ENCODE measurements at places on chromosomes 1 and 21. TPM values are rescaled to one million over a fixed set of nuclear protein-coding genes. Genes with fewer than 3 reads are reported as not detected.
A peak's percentile ranks its signal among the peaks of the same experiment; 100 is the strongest.

Gene ADAMTS5
- total RNA-seq = not detected

DNA sequence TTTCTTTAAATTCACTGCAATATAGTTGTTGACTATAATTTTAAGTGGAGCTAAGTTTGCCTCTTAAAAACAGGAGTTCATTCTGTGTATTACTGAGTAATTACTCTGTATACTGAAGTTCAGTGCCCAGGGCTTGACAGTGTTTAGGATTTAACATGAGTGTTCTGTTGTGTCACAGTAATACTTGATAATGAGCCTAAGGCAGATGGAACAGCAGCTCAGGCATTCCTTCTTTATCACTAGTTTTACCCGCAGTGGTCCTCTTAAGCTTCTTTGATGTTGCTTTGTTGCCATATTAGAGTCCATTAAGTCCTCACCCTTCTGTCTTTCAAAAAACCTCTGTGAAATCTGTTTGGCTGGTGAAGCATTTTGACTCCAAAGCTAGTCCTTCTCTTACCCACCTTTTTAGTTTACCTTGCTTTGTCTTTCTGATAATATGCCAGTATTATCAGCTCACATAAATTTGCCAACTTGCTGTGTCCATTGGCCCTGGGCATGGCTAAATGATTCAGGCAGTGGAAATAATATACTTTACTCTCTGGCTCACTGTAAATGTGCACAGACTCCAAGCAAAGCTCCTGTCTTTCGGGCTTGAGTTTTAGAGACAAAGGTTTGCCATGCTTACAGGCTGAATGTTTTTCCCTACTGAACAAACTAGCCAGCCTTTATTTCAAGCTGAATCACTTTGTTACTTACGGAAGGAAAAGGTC, 17.7 kb downstream of the HIPK1 start:
- H3K4me1 ChIP-seq = peaks cover 61% of the 10 kb centered on the region
- H3K4me3 ChIP-seq = peak overlapping the region; percentile 73
- peak overlapping the region; percentile 89 for H3K27ac ChIP-seq
- H3K27me3 ChIP-seq = no peaks in the 10 kb centered on the region
- no peak for DNase-seq

DNA sequence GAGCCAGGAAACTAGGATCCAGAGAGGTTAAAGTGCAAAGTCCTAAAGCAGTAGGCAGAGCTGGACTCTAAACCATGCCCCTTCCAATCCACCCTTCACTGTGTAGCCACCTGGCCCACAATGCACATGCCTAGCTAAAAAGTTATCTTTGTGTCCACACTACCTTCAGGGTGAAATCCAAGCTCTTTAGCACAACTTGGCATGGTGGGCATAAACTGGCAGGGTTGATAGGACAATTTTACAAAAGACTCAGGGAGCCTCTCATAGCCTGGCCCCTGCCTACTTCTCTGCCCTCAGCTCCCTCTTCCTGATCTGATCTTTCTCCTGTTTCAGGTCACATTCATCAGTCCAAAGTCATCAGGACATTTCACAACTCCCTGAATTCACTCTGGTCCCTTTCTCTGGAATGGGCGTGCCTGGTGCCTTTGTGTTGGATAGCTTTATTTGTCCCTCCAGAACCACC, 513.9 kb downstream of the OMA1 start:
- H3K36me3 ChIP-seq = no peaks in the 10 kb centered on the region
- no peaks in the 10 kb centered on the region for H3K4me1 ChIP-seq
- no peak overlapping the region for H3K27ac ChIP-seq

Gene OR10Z1
- total RNA-seq = not detected

DNA sequence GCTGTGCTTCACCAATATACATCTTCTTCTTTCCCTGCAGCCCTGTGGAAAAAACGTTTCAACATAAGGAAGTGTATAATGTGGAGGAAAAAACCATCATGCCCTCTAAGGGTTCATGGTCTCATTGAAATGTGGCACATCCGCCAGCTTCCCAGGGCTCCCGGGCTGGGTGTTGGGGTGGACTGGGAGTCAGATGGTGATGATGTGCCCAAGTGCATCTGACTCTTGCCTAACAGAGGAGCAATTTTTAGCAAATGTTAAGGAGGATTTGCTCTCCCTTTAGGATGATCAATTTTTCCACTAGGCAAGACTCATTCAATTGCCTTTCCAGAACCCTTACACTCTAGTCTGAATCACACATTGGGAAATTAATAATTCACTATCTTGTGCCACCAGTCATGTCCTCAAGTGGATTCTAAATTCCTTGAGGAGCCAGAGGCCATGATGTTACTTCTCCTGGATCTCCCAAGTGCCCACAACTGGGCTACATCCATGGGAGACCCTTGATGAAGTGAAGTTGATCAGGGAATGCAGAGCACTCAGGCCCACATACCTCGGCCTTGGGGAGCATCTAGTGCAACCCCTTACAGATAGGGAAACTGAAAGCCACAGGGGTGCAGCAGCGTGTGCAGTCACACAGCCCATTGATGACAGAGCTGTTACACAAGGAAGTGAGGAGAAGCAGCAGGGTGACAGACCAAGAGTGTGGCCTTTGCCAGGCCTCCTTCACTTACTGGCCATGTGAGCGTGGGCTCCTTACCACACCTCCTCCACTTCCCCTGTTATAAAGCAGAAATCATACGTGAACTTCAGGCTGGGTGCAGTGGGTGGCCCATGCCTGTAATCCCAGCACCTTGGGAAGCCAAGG, 100.0 kb upstream of the SLC44A3 start:
- no peak overlapping the region for H3K27ac ChIP-seq
- H3K4me3 ChIP-seq = no peak overlapping the region
- no peaks in the 10 kb centered on the region for H3K36me3 ChIP-seq
- H3K27me3 ChIP-seq = peaks cover 6% of the 10 kb centered on the region
- H3K4me1 ChIP-seq = peaks cover 13% of the 10 kb centered on the region

DNA sequence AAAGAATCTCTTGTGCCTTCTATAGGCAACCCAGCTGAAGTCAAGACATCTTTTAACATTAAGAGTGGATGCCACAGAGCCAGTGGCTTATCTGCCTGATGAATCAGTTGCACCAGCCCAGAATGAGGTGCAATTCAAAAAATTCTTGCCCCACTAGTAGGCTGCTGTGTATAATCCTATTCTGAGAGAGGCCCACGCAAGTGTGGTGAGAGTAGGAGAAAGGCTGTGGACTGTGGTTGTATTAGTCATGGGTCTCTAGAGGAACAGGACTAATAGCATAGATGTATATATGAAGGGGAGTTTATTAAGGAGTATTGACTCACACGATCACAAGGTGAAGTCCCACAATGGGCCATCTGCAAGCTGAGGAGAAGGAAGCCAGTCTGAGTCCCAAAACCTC, 216.4 kb downstream of the LTN1 start:
- no peak overlapping the region for H3K27ac ChIP-seq
- H3K27me3 ChIP-seq = no peaks in the 10 kb centered on the region
- H3K36me3 ChIP-seq = no peaks in the 10 kb centered on the region
- DNase-seq = no peak

Gene RSBN1
- 29.9 TPM for total RNA-seq

GRCh38 chr1:240598216-240599001, 13.5 kb downstream of the GREM2 start:
- H3K36me3 ChIP-seq = no peaks in the 10 kb centered on the region
- H3K4me1 ChIP-seq = no peaks in the 10 kb centered on the region
- no peak overlapping the region for H3K4me3 ChIP-seq
- DNase-seq = no peak

DNA sequence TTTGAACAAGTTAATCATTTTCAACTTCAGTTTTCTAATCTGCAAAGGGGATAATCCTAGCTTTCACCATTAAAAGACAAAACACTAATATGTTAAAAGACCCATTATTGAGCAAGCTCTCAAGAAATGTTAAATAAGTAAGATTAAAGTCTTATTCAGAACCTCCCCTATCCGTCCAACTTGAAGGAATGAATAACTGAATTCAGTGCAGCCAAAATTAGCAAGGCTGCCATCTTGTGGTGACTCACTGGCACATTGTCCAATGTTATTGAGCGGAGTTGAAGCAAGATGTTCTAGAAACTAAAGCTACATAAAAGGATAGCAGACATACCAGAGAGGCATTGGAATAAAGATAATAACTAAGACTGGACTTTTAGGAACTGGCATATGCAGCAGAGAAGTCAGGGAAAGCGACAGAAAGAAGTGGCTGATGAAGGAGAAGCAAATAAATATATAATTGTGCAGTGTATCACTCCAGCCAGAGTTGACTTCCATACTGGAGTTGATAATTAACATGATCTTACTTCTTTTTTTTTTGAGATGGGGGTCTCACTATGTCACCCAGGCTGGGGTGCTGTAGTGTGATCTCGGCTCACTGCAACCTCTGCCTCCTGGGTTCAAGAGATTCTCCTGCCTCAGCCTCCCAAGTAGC, 8.2 kb upstream of the CAP1 start:
- peaks cover 9% of the 10 kb centered on the region for H3K27me3 ChIP-seq
- no peaks in the 10 kb centered on the region for H3K36me3 ChIP-seq

- no peaks in the 10 kb centered on the region for H3K4me1 ChIP-seq
- peaks cover 4% of the 10 kb centered on the region for H3K27me3 ChIP-seq
- H3K27ac ChIP-seq = no peak overlapping the region
- no peak overlapping the region for H3K4me3 ChIP-seq
These were observed 95.5 kb downstream of the MIS18A start for GRCh38 chr21:32183396-32183795.

GRCh38 chr1:161989108-161989507, 34.6 kb downstream of the OLFML2B start:
- DNase-seq = no peak
- no peak overlapping the region for H3K4me3 ChIP-seq
- no peaks in the 10 kb centered on the region for H3K36me3 ChIP-seq

GRCh38 chr1:39158327-39159086, 46.0 kb upstream of the MACF1 start:
- H3K4me1 ChIP-seq = peaks cover 7% of the 10 kb centered on the region
- DNase-seq = no peak
- H3K27ac ChIP-seq = no peak overlapping the region
- peaks cover 6% of the 10 kb centered on the region for H3K27me3 ChIP-seq
- H3K4me3 ChIP-seq = no peak overlapping the region
- no peaks in the 10 kb centered on the region for H3K36me3 ChIP-seq

DNA sequence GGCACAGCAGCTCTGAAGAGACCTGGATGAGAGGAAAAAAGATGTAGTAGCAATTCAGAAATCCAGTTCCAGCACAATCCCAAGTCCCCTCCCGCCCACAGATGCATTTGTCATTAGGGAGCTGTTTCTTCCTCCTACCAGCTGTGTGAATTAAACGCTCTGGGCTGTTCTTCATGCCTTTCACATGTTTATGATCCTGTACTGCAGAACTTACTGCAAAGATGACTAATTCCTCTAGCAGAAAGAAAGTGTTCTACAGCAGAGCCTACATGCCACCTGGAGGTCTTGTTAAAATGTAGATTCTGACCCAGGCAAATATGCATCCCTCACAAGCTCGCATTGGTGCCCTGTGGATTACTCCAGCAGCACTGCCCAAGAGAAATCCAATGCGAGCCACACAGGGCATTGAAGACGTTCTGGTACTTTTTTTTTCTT, 6.5 kb downstream of the ENO1 start:
- H3K36me3 ChIP-seq = peaks cover 93% of the 10 kb centered on the region
- peak overlapping the region; percentile 71 for H3K27ac ChIP-seq
- H3K4me1 ChIP-seq = peaks cover 78% of the 10 kb centered on the region
- DNase-seq = no peak

- H3K4me1 ChIP-seq = no peaks in the 10 kb centered on the region
- no peaks in the 10 kb centered on the region for H3K27me3 ChIP-seq
- H3K36me3 ChIP-seq = no peaks in the 10 kb centered on the region
- DNase-seq = no peak
- no peak overlapping the region for H3K27ac ChIP-seq
- H3K4me3 ChIP-seq = no peak overlapping the region
These were observed 66.7 kb downstream of the PATJ start for GRCh38 chr1:61808968-61809367.

DNA sequence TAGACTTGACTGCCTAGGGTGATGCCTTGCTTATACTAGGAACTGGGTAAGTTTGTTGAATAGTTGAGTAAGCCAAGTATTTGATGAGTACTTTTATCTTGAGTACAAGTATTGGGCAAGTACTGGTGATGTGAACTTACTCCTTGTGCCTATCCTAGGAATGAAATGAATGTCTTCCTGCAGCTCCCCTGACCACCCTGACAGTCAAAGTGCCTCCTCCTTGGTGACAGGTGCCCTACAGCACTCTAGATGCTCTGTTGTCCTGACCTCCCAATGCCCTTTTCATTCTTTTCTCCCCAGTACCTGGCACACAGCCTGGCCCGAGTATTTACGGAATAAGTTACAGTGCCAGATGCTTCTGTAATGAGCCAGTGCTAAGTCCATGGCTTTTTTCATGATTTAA, 25.5 kb downstream of the PCSK9 start:
- H3K36me3 ChIP-seq = peaks cover 20% of the 10 kb centered on the region
- H3K27me3 ChIP-seq = no peaks in the 10 kb centered on the region
- H3K4me1 ChIP-seq = peaks cover 10% of the 10 kb centered on the region
- H3K27ac ChIP-seq = no peak overlapping the region

- peak; percentile 77 for DNase-seq
- H3K27me3 ChIP-seq = no peaks in the 10 kb centered on the region
- H3K4me1 ChIP-seq = peaks cover 52% of the 10 kb centered on the region
- H3K36me3 ChIP-seq = peaks cover 12% of the 10 kb centered on the region
- no peak overlapping the region for H3K4me3 ChIP-seq
These were observed 1.1 kb downstream of the TNFRSF4 start for GRCh38 chr1:1212780-1213344.

GRCh38 chr1:211507365-211507764, 15.4 kb upstream of the RD3 start:
- no peak overlapping the region for H3K27ac ChIP-seq
- no peak overlapping the region for H3K4me3 ChIP-seq
- no peak for DNase-seq
- H3K4me1 ChIP-seq = no peaks in the 10 kb centered on the region
- H3K27me3 ChIP-seq = peaks cover 15% of the 10 kb centered on the region
- no peaks in the 10 kb centered on the region for H3K36me3 ChIP-seq

Gene TMOD4
- 3.4 TPM for total RNA-seq

DNA sequence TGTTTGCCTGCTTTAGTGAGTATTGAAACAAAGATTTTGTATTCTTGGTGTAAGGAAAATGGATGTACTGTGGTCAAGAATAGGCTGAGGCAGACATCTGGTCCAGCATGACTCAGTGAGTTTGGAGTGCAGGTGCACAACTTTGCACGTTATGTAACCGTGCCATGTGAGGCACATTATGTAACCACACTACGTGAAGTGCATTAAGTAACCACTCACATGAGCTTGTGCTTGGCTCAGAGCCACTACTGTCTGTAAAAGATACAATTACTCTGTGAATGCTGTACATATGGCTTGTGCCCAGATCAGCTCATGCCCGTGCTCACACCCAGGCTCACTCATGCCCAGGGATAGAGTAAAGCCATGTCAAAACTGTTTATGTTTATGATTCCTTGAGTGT, 216.8 kb downstream of the CTH start:
- DNase-seq = no peak
- H3K36me3 ChIP-seq = no peaks in the 10 kb centered on the region
- no peaks in the 10 kb centered on the region for H3K27me3 ChIP-seq
- no peak overlapping the region for H3K27ac ChIP-seq

DNA sequence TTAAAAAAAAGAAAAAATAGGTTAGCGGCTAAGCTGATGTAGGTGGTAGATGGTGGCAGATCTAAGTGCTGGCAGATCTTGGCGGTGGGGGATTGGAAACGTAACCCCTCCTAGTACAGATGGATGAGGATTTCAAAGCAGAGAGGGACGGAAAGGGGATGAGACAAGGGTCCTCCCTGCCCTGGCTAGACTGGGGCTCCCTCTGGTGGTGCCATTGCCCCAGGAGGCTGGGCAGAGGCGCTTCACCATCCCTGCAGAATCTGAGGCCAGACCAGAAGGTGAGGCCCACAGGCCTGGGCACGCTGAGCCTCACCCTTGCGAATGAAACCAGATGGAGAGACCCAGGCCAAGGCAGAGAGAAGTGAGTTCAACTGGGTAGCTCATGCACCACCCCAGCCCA, 7.0 kb upstream of the PLEKHA6 start:
- no peak overlapping the region for H3K4me3 ChIP-seq
- no peak for DNase-seq
- H3K27me3 ChIP-seq = peaks cover 3% of the 10 kb centered on the region
- H3K4me1 ChIP-seq = peaks cover 12% of the 10 kb centered on the region
- H3K27ac ChIP-seq = no peak overlapping the region

Measured in activated CD8-positive, alpha-beta T cell treated with anti-CD3 and anti-CD28 coated beads, Interleukin-2, amount 10 ng/mL, durations not matched to agents 7 days and 5 days (primary cell).